ENCODE measurements at places on chromosomes 13 and 19.
A peak's percentile ranks its signal among the peaks of the same experiment; 100 is the strongest.

DNA sequence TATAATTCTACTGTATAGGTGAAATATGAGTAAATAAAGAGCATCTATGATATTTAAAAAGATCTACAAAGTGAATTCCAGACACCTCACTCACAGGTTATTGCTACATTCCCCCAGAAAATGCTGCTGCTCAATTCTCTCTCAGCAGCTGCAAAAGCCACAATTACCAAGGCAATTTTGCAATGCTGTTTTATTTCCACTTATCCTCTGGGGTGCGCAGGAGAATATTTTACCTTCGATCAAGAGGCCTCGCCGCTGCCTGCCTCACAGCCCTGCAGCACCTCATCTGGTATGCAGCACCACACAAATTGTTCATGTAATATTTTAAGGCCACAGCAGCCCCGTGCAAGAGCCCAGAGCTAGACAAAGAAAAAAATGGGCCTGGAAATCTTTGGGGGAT lies 333.2 kb downstream of the DNAJC15 start:
- no peak for DNase-seq

DNA sequence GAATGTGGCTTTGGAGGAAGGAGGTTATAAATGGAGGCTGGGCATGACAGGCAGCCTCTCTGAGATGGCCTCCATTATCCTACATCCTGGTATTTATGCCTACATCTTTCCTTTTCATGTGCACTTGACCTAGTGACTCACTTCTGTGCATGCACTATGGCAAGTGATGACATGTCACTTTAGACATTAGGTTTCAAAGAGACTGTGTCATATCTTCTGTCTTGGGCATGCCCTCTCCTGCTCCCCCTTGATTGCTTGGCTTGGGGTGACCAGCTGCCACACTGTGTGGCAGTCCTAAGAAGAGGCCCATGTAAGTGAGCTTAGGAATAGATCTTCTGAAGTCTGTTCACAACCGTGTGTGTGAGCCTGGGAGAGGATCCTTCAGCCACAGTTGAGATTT lies 472.8 kb downstream of the FGF9 start:
- no peak for DNase-seq

- no peak for DNase-seq
Measured at GRCh38 chr13:69423844-69424243, 683.8 kb upstream of the ATXN8OS start.

DNA sequence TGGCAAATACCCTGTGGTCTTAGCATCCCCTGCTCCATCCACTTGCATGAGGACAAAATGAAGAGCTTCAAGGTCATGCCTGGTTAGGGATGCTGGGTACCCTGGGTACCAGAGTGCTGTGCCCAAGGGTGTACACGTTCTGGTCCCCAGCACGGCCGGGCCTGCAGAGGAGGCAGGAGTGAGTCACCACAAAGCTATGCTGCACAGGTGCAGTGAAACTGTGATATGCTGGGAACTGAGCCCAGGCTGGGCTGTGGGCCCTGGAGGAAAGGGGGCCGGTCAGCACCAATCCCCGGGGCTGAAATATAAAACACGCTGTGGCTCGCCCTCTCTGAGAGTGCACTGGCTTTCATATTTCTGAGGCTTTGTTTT lies 95.1 kb downstream of the TSHZ3 start:
- DNase-seq = no peak

GRCh38 chr13:53018690-53019647 lies 9.6 kb upstream of the OLFM4 start:
- no peak for DNase-seq

DNA sequence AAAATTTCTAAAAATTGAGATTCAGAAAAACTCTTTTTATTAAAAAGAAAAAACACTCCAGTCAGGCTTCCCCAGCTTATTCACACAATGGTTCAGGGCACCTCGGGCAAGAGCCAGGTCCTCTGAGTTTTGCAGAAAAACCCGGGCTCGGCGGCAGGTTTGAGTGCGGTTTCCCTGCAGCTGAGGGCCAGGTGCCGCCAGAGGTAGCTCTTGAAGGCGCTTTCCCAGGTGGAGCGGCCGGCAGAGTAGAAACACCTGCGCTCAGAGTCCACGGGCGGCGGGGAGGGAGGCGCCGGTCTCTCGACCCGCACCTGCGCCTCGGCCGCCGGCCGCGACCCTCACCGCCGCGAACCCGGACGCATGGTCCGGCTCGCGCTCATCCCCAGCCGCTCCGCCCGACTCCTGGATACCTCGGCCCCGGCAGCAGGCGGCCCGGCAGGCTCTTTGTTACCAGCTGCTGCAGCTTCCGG lies 444 bp downstream of the PROSER1 start:
- no peak for DNase-seq

- peak; percentile 82 for DNase-seq
Measured at GRCh38 chr19:1956868-1957492, 16.0 kb downstream of the CSNK1G2 start.

GRCh38 chr19:5166262-5166661 lies 174.3 kb downstream of the PTPRS start:
- no peak for DNase-seq

- peak; percentile 19 for DNase-seq
Measured at GRCh38 chr19:13441810-13442512, 64.3 kb downstream of the CACNA1A start.

- no peak for DNase-seq
Measured at GRCh38 chr13:113448885-113449692, 4.2 kb downstream of the ADPRHL1 start.

- DNase-seq = no peak
Measured at GRCh38 chr19:38528931-38529330, 88.8 kb downstream of the MAP4K1 start.

- DNase-seq = no peak
Measured at GRCh38 chr13:37766502-37766901, 103.1 kb downstream of the TRPC4 start.

GRCh38 chr13:79775830-79776229 lies 294.9 kb downstream of the NDFIP2 start:
- DNase-seq = peak; percentile 3

DNA sequence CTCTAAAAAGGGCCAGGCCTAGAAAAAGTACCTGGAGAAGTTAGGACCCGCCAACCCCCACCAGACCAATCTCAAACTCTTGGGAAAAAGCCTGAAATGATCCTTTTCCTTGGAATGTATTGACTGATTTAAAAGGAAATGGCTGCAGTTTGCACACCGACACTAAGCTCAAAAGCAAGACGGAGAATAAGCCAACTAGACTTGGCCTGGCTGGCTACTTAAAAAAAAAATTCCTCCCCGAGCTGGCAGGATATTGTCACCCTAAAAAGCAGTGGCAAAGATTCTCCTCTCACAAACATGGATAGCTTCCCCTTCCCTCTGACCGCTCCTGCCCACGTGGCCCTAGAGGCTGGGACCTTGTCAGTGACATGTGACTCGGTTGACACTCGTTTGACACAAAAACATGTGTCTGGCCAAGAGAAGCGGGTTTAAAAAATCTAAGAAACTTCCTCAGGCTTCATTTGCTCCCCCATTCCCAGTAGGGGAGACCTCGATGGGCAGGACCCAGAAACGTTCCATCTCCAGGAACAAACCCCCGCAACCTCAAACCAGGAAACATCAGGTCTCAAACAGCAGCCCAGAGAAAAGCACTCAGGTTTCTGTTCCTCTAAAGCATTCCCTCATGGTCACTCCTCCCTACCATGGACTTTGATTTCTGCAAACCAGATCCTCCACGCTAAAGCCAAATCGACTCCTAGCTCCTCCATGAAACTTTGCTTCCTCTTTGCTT lies 1.3 kb downstream of the RFX1 start:
- DNase-seq = peak; percentile 54

GRCh38 chr19:6632002-6632621 lies 37.8 kb downstream of the TNFSF14 start:
- peak; percentile 22 for DNase-seq

DNA sequence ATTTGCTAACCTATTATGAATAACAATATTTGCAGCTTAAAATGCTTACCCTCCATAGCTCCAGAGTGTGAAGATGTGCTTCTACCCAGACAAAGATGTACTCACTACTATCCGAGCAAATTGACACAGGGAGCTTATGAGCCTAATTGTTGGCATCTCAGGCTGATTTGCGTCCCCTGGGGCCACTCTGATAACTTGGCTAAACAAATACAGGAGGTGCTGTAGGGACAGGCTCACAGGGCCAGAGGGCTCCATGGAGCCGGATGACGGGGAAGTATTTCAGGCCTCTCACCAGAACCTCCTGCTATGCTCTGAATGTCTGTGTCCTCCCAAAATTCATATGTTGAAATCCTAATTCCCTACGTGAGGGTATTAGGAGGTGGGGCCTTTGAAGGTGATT lies 26.7 kb upstream of the C19orf12 start:
- DNase-seq = no peak

GRCh38 chr13:28357911-28358433 lies 137.0 kb downstream of the FLT1 start:
- DNase-seq = no peak

GRCh38 chr19:44657211-44657921 lies 13.7 kb downstream of the PVR start:
- DNase-seq = peak; percentile 32

GRCh38 chr13:29893438-29893837 lies 43.0 kb upstream of the UBL3 start:
- no peak for DNase-seq

DNA sequence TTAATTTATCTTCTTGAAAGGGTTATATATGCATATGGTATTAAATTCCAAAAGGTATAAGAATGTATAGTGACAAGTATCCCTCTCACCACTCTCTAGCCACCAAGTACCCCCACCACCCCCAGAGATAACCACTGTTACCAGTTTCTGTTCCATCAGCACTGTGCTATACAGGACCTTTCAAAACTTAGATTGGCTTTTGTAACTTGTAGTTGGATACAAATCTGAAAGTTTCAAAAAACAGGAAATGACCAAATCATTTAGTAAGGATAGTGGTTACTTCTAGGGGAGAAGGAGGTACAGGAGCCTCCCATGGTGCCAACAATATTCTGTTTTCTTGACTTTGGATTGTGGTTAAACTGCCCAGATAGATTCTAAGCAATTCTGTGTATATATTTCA lies 56.7 kb downstream of the AKAP11 start:
- DNase-seq = no peak

DNA sequence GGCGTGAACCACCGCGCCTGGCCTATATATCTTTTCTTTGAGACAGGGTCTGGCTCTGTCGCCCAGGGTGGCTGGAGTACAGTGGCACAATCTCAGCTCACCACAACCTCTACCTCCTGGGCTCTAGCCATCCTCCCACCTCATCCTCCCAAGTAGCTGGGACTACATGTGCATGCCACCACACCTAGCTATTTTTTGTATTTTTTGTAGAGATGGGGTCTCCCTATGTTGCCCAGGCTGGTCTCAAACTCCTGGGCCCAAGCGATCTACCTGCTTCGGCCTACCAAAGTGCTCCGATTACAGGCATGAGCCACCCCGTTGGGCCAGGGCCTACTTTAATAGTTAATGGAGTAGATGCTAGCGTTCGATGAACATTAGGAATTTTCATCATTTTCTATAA lies 3.4 kb downstream of the TNPO2 start:
- no peak for DNase-seq

- no peak for DNase-seq
Measured at GRCh38 chr13:27619728-27620376, 477 bp downstream of the LNX2 start.

DNA sequence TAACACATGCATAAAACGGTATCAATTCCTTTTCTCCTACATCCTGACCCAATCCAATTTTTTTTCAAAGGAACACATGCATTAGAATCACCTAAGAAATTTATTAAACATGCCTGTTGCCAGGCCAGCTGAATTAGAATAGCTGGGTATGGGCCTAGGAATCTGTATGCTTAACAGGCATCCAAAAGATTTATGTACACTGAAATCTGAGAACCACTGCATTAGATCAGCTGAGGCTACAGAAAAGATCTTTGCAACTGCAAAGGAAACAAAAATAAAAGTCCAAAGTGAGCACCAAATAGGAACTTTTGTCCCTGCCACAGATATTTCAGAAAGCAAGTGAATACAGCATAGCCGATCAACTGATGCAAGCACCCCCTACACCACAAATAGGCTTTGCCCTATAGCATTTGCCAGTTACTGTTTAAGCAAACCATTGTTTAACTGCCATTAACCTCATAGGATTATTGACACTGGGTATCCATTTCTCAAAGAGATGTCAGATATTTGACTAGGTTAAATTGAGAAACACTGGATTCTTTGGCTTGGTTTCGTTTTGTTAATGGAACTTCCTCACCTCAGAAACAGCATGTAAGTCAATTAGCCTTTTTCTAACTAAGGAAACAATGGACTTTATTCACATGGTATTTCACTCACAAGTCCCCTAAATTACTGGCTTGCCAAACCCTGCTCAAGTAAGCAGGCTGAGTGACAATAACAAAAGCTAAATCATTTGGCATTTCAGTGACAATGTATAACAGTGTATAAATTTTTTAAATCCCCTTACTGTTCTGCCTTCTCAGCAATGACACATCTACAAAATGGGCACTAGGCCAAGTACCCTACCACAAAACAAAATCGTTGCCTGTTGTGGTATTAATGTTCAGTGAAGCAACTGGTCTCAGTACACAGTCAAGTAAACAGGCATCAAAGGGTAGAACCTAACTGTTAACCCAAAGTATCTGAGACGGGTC lies 67.8 kb downstream of the SUCLA2 start:
- DNase-seq = no peak

DNA sequence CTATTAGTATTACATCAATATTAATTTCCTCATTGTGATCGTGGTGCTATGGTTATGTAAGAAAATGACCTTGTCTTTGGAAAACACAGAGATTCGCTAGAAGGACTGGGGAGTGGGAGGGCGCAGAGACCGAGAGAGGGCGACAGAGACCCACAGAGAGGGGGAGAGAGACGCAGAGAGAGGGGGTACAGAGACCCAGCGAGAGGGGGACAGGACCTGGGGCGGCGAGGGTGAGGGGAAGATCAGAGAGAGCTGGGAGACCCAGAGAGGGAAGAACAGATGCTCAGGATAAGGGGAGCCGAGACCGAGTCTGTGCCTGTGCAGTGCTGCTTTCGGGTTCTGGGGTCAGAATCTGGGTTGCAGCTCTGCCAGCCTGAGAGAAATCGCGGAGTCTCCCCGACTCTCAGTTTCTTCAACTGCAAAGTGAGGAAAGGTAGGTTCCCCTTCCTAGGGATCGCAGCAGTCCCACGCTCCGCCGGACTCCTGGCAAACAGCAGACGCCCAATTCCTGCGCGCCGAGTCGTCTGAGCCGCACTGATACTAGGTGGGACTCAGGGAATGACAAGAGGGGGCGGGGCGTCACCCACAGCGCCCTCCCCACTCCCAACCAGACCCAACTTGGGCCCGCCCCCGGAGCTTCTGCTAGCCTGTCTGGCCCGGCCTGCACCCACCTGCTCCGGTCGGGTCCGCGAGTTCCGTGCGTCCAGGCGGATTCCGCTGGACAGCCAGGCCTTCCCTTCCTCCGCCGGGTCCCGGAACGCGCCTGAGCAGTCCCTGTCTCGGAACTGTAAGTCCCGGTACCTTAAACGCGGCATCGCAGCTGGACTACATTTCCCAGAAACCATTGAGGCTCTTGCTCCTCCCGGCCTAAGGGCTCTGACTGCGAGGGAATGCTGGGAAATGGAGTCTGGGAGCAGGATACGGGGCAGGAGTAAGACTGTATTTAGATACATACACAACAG lies 15.3 kb downstream of the IZUMO2 start:
- DNase-seq = peak; percentile 73

Measured in hypothalamus (tissue), 51 donors.